Stimulated activated CD4-positive, alpha-beta T cell treated with anti-CD3 and anti-CD28 coated beads, Interleukin-4, amount 100 ng/mL, for 48 hours (primary cell): ENCODE measurements at places on chromosomes 5 and 9.

DNA sequence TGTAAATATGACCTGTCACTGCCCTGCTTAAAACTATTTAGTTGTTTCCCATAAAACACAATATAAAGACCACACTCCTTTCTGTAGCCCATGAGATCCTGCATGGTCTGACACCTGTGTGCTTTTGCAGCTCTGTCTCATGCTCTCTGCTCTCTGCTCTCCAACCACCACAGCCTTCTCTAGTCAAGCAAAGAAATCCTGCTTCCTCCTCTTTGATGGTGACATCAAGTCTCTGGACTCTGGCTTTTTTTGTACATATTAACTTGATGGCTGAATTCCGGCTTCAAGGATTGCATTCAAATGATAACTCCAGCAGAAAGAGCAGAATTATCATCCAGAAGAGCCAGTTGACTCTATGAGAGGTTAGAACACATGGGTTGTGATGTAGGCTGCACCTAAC, 58.2 kb downstream of the CHSY3 start:
- DNase-seq = no peak

- no peak for DNase-seq
Measured at GRCh38 chr9:134224567-134225093, 60.3 kb upstream of the RNU6ATAC start.

DNA sequence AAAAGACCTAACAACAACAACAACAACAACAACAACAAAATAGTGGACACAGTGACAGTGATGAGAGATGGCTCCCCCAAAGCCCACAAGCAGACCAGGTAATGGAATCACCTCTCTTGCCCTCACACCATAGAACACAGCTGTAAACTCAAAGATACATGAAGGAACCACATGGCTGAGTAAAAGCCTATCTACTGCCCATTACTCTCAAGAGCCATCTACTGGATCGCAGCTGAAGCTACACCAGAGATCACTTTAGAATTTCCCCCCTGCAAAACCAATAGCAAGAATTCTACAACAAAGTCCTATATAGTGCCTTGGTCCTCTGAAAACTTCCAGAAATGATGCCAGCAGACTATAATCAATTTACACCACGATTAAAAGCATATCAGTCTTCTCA, 1537.6 kb upstream of the CDH9 start:
- no peak for DNase-seq

- DNase-seq = no peak
Measured at GRCh38 chr5:63125392-63125791, 546.8 kb downstream of the LRRC70 start.

DNA sequence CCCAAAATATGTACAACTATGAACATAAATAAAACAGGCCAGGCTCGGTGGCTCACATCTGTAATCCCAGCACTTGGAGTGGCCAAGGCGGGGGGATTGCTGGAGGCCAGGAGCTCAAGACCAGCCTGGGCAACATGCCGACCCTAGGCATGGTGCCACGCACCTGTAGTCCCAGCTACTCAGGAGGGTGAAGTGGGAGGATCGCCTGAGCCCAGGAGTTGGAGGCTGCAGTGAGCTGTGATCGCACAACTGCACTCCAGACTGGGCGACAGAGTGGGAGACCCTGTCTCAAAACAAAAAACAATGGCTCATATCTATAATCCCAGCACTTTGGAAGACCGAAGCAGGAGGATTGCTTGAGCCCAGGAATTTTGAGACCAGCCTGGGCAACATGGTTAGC, 1.5 kb downstream of the HAUS6 start:
- DNase-seq = no peak

- DNase-seq = no peak
Measured at GRCh38 chr5:173211284-173211683, 23.7 kb downstream of the NKX2-5 start.

DNA sequence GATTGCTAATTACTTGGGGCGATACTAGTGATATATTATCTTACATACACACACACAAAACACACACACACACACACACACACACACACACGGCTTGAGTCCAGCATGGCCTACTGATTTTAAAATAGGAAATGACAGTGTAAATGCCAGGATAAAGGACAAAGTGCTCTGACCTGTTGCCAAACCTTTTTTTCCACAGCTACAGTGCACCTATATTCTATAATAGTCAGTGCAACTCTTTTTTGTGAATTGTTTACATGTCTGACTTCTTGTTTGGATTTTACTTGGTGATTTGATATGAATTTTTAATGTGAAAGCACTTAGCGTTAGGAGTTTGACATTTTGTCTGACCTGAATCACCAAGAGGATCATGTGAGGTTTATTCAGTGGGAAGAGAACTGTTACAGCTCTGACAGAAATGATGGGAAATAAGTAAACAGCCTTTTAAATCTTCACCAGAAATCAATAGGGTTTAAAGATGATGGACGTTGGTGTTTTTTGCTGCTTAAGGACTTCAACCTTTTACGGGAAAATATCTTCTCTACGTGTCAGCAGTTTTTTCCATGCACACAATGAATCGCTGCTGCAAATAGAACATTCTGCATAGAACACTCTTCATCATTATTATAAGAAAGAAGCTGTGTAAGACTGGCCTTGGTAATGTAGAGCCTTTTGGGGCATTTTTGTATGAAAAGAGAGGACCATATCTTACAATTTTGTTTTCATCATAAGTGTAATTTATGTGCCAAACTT, 218.5 kb downstream of the RANBP17 start:
- no peak for DNase-seq

- no peak for DNase-seq
Measured at GRCh38 chr5:77181596-77182304, 28.7 kb upstream of the PDE8B start.

DNA sequence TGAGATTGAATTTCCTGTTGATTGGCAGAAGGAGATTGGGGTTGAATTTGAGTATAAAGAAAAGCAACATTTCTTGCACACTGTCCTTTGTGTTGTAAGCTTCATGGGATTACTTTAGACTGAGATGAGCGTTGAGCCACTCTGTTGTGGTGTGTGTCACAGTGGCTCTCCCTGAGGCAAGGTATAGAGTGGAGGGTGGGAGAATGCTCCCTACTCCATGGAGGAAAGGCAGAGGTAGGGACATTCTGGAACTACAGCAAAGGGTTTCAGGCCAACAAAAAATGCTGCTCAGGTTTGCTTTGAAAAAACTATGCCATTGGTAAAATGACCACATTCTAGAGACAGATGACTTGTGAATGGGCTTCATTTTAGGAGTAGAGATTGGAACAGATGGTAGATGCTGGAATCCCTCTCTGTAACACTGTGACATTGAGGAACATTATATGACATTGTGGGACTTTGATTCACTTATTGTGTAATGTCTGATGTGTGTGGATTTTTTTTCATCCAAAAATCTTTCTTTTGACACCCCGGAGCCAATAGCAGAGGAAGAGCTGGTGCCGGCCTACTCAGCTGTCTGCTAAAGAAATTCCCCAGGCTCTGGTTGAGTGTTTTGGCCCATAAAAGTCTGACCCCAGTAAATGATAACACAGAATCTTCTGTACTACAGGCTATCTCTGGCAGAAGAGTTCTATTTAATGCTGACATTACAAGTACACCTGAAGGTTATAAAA, 6.2 kb upstream of the CEP120 start:
- no peak for DNase-seq

GRCh38 chr5:136311999-136312398, 53.3 kb downstream of the TRPC7 start:
- no peak for DNase-seq

DNA sequence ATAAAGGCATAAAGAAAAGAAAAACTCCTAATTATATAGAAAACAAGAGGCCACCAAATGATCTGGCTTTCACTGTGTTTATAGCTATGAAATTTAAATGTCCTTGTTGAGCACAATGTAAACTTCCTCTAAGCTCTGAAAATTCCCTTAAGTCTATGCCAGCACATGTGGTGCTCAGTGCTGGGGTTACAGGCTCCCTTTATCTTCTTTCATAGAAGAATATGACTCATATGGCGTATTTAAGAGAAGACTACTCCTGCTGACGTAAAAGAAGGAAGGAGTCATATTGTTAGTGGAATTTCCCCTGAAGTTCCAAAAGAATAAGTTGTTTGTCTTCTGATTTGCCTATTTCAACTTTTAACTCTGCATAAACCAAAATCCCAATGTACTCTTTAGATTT, 30.4 kb downstream of the RNF145 start:
- DNase-seq = no peak

DNA sequence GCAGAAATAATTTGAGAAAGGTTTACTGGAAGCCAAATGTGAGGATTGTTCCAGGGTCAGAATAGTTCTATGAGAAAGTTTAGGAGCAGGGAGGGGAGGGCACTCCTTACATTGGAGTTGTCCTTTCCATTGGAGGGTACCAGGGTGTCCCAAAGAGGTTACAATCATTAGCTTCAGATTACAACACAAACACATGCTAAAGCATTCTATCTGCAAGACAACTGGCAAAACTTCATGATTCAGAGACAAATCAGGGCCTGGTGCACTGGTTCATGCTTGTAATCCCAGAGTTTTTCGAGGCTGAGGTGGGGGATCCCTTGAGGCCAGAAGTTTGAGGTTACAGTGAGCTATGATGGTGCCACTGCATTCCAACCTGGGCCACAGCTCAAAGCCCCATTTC, 51.8 kb downstream of the NSUN2 start:
- DNase-seq = no peak

- no peak for DNase-seq
Measured at GRCh38 chr5:60829490-60830266, 14.4 kb downstream of the ELOVL7 start.

DNA sequence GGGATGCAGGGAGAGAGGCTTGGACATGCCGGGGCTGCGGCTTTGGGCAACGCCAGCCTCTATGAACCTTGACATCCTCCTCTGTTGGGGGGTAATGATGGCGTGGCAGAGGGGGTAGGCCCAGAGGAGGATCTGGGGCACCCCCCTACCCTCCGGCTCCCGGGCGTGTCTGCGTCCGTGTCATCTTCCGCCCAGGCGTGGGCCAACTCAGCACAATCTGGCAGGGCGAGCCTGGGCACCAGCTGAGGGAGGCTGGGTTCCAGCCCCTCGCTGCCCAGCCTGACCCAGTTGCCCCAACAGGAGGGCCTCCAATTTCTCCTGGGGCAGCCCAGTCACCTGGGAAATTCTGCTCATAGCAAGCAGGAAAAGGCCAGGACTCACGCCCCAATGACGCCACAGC, 62.9 kb upstream of the IL17B start:
- DNase-seq = no peak

DNA sequence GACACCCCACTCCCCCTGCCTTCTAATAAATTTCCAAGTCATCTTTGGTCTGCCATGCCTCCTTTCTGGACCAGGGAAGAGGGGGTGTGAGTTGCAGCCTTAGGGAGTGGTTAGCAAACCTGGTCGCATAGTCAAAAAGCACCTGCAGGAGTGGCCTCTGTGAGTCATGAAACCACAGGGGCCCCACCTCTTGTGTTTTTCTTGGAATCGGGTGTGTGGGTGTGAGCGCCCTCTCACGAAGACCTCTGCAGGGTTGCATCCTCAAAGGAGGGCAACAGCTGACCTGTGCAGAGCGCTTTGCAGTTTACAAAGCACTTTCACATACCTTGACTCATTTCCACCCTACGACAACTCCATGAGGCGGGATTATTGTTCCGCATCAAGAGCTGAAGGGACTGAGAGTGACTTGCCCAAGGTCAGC, 36.8 kb upstream of the TEX48 start:
- peak; percentile 88 for DNase-seq

DNA sequence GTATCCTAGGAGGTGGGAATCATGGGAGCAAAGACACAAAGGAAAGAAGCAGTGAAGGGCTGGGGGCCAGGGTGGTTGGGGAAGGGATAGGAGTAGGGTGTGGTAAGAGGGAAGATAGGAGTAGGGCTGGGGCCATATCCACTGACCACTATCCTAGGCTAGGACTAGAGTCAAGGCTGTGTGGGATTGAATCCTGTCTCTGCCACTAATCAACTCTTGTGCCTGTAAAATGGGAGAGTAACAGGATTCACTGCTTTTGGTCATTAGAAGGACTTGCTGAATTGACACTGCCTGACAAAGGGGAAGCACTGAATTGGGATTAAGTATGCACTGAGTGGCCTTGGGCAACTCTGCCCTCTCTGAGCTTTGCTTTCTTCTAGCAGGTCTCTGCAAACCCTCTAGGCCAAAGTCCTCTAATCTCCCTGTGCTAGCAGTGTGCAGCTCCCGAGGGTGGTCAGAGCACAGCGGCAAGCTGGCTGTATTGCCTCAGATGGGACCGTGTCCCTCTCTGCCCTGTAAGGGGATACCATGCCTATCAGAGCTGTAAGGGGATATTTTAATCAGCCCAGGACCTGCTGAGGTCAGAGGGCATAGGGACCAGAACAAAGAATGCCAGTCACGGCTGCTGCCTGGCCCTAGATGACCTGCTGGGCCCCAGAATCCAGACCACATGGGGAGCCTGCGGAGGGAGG, 12.4 kb upstream of the DAB2IP start:
- DNase-seq = no peak

GRCh38 chr5:98397081-98397480, 376.4 kb upstream of the RGMB start:
- DNase-seq = no peak

DNA sequence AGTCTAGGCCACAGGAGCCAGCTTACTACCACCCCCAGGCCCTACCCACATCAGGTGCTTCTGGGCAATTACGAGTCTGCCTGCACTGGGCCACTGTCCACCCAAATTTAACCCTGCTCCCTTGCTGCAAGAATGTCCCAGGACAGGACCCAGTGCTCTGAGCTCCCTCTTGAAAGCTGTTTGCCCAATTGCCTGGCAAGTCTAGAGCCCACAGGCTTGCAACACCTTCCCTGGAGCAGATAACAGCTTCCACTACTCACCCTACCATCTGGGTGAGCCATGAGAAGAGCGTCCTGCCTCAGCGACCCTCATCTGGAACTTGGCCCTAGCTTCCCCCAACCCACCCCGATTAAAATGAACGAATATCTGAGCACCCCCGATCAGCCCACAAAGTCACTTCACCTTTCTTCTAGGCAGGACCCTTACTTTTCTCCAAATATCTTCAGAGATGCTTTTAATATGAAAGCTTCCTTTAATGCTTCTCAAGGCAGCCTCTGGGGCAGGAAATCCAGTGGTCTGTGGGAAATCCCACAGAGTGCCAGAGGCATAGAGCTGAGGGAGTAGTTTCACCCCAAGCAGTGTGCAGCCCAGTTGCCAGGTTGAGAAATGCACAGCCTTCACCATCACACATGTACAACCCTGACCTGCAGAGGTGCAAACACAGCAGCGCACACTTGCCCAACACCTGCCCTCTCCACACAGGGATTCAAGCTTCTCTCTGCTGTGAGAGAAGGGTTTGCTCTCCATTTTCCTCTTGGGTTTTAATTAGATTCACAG, 10.6 kb downstream of the ACSL6 start:
- DNase-seq = no peak

- DNase-seq = no peak
Measured at GRCh38 chr9:87199278-87199677, 252.0 kb upstream of the GAS1 start.

GRCh38 chr9:114375386-114376175, 12.2 kb downstream of the AKNA start:
- DNase-seq = no peak

- DNase-seq = no peak
Measured at GRCh38 chr5:132065351-132065937, 5.0 kb downstream of the IL3 start.

- no peak for DNase-seq
Measured at GRCh38 chr9:129400971-129401622, 219.8 kb downstream of the C9orf50 start.

GRCh38 chr9:107389617-107390071, 99.9 kb downstream of the KLF4 start:
- DNase-seq = no peak

- no peak for DNase-seq
Measured at GRCh38 chr9:106296426-106296825, 566.5 kb upstream of the ZNF462 start.

GRCh38 chr5:35828082-35828598, 28.6 kb upstream of the IL7R start:
- no peak for DNase-seq

GRCh38 chr5:151492729-151493128, 45.3 kb downstream of the SLC36A1 start:
- no peak for DNase-seq
